Thyroid gland (tissue), 4 donors: ENCODE measurements at places on chromosomes 12 and 14. TPM values are rescaled to one million over a fixed set of nuclear protein-coding genes. Genes with fewer than 3 reads are reported as not detected.

DNA sequence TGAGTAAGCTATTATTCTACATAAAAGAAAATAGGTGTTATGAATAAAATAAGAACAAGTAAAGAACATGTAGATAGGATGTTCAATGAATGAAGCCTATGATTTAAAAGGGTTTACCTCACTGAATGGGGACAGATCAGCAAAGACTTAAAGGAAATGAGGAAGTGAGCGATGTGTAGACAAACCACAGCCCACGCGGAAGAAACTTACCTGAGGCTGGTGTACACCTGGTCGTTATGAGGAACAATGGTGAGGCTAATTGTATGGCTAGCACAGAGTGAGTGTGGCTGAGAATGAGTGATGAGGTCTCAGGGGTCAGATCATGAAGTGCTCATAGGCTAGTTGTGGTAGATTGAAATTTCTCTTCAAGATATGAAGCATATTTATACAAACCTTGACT, 221.7 kb downstream of the ALG10B start:
- DNase-seq, result no peak
- no peaks in the 10 kb centered on the region for H3K36me3 ChIP-seq
- no peak overlapping the region for H3K4me3 ChIP-seq
- H3K27ac ChIP-seq, result no peak overlapping the region
- H3K27me3 ChIP-seq, result no peaks in the 10 kb centered on the region
- H3K4me1 ChIP-seq, result peaks cover 5% of the 10 kb centered on the region

- H3K27ac ChIP-seq, result peak overlapping the region; percentile 89
- no peak overlapping the region for H3K4me3 ChIP-seq
- H3K4me1 ChIP-seq, result peaks cover 66% of the 10 kb centered on the region
- no peaks in the 10 kb centered on the region for H3K27me3 ChIP-seq
- DNase-seq, result no peak
These were observed 51.7 kb downstream of the PPP1R12A start for GRCh38 chr12:79883216-79883615.

GRCh38 chr14:96713426-96713825, 83.8 kb upstream of the VRK1 start:
- no peak overlapping the region for H3K4me3 ChIP-seq
- no peak overlapping the region for H3K27ac ChIP-seq
- DNase-seq, result no peak
- no peaks in the 10 kb centered on the region for H3K36me3 ChIP-seq
- no peaks in the 10 kb centered on the region for H3K4me1 ChIP-seq

GRCh38 chr14:98183556-98183955, 1088.4 kb downstream of the BCL11B start:
- H3K27ac ChIP-seq, result no peak overlapping the region
- no peaks in the 10 kb centered on the region for H3K36me3 ChIP-seq
- H3K4me3 ChIP-seq, result no peak overlapping the region

- peak overlapping the region; percentile 82 for H3K27ac ChIP-seq
- no peaks in the 10 kb centered on the region for H3K27me3 ChIP-seq
- H3K4me1 ChIP-seq, result peaks cover 80% of the 10 kb centered on the region
- no peak for DNase-seq
These were observed 6.0 kb downstream of the VPS37B start for GRCh38 chr12:122889761-122890520.

GRCh38 chr14:52960627-52961026, 9.8 kb upstream of the FERMT2 start:
- peaks cover 10% of the 10 kb centered on the region for H3K4me1 ChIP-seq
- H3K27ac ChIP-seq, result peak overlapping the region; percentile 65
- H3K4me3 ChIP-seq, result no peak overlapping the region
- no peaks in the 10 kb centered on the region for H3K27me3 ChIP-seq
- no peaks in the 10 kb centered on the region for H3K36me3 ChIP-seq
- DNase-seq, result peak; percentile 39

The NDUFA12 gene
- total RNA-seq, result 178 TPM
